Stimulated activated naive CD4-positive, alpha-beta T cell treated with Interleukin-2 at 50 U/mL for 16 hours (primary cell): ENCODE measurements at places on chromosomes 4 and X.

DNA sequence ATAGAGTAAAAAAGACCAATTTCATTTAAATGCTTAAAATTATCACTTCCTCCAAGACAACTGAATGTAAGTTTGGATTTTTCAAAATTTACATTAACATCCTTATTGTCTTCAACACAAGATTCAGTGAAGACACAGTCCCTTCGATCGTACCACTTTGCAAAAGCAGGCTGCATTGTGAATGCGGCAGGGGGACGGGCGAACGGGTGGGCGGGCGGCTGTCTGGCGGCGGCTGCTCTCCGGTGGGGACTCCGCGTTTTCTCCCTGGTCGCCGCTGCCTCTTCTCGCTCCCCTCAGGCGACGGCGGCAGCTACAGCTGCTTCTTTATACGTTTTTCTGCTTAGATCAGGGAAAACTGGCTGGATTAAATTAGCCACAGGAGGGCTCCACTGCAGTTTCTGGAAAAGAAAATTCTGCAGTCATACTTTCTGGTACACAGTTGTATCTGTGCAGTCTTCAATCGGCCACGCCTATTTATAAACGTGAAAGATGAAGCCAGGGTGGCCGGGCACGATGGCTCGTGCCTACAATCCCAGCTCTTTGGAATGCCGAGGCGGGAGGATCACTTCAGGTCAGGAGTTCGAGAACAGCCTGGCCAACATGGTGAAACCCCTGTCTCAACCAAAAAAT is 33.9 kb upstream of the HPF1 start:
- DNase-seq: peak; percentile 6

GRCh38 chrX:108134724-108135123 is 43.1 kb downstream of the ATG4A start:
- no peak for DNase-seq

DNA sequence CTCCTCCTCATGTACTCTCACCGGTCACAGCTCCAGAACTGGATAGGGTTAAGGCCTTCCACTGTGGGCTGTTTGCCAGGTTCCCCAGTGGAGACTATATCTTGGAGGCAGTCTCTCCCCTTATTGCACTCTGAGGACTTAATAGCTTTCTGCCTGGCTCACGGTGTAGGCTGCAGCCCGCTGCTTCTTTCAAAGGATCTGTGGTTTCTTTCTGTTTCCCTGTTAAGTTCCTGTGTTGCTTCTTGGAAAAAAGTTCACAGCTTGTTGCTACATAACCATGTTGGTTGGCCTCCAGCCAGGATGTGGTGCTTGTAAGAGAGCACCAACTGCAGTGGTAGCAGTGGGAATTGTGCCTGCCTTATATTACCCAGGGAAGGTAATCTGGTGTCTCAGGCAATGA is 24.9 kb upstream of the ZDHHC15 start:
- DNase-seq: no peak

DNA sequence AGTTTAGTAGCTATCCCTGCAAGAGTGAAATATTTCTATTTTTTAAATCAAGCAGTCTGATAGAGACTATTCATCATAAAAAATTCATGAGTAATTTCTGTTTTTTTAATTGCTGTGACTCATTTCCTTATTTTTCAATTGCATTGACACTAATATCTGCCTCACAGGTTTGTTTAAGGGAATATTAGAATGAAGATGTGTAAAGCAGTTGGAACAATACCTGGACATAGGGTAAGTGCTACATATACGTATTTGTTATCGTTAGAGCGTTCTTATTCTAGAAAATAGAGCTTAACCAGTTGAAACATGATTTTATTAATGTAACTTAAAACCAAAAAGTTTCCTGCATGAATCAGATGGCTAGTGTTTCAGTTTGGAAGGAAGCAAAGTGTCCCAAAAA is 2211.3 kb downstream of the PCDH7 start:
- no peak for DNase-seq

DNA sequence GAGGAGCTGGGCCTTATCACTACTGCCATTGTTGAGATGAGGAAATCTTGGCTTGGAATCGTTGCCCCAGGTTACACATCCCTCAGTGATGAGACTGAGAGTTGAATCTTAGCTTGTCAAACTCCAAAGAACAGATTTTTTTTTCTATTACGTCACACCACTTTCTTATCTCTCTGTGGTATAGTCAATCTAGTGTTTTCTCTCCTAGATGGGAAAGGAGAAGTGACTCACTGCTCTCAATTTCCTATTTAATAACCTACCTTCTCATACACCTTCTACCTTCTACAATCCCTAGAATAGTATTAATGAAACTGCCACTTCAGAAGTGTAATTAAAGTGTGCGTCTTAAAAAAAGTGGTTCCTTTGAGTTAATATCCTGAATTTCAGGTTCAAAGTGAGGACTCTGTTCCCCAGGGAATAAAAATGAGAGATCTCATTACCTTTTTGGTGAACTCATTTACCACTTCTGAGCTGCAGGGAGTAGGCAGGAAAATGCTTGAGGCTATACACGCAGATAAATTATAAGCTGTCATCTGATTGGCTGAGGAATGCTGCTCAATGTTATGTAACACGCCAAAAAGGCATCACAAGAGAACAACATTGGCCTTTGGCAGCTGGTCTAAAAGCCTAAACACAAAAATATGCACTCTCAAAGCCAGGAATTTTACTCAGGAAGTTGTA is 59.3 kb downstream of the MAD2L1 start:
- no peak for DNase-seq
